ENCODE measurements at places on chromosomes 11 and 22.

GRCh38 chr11:125157953-125158680, 6.4 kb upstream of the PKNOX2 start:
- DNase-seq = no peak

GRCh38 chr11:126722006-126722736, 278.4 kb downstream of the KIRREL3 start:
- DNase-seq = no peak

DNA sequence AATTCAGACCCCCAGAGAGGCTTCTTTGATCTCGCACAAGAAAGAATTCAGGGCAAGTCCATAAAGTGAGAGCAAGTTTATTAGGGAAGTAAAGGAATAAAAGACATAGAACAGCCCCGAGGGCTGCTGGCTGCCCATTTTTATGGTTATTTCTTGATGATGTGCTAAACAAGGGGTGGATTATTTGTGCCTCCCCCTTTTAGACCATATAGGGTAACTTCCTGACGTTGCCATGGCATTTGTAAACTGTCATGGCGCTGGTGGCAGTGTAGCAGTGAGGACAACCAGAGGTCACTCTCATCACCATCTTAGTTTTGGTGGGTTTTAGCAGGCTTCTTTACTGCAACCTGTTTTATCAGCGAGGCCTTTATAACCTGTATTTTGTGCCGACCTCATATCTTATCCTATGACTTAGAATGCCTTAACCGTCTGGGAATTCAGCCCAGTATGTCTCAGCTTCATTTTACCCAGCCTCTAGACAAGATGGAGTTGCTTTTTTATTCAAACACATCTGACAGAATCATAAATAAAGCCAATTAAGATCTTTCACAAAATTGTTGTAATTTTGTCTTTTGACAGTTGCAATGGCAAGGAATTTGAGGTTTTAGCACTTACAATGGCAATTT, 7.6 kb downstream of the DDIAS start:
- DNase-seq = no peak

DNA sequence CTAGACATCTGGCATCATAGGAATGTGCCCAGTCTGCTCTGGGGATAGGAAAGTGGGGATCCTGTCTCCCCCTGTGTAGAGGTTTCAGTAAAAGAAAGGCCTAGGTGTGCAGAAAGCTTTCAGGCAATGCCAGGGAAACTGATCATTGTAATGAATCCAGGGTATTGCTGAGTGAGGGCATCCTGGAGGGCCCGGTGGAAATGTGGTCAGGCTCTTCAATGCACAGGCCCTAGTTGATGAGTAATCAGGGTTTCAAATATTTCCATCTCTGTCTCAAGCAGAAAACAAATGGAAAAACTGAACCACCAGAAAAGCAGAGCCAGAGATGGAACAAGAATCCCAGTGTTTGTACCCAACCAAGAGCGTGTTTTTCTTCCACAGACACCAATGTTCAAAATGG, 2.0 kb downstream of the CD3E start:
- DNase-seq = no peak

- peak; percentile 15 for DNase-seq
These were observed 171.9 kb downstream of the SHANK2 start for GRCh38 chr11:71080239-71081097.

DNA sequence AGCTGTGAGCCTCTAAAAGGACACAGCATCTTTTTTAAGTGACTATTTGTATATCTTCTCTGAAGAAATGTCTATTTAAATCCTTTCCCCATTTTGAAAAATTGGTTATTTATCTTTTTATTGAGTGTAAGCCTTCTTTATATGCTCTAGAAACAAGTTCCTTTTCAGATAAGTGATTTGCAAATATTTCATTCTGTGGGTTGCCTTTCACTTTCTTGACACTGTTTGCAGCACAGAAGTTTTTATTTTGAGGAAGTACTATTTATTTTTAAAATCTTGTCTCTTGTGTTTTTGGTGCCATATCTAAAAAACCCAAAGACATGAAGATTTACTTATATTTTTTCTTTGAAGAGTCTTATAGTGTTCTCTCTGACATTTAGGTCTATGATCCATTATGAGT, 40.1 kb upstream of the LYVE1 start:
- no peak for DNase-seq

DNA sequence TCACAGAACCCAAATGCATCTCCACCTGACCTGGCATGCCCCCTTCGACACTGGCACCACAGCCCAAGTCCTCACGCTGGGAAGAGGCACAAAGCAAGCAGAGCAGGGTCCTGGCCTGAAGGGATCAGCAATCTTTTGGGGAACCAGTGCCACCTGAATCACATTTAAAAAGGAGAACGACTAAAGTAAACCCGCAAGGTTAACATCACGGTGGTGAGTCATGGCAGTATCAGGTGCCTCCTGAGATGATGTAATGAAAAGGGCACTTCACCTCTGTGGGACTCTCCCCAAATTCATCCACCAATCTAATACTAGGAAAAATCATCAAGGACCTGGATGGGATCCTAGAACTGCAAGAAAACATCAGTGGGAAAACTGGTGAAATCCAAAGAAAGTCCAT, 44.9 kb downstream of the PACSIN2 start:
- no peak for DNase-seq

- DNase-seq = no peak
These were observed 129.7 kb downstream of the ST3GAL4 start for GRCh38 chr11:126485021-126485792.

GRCh38 chr11:64876835-64877341, 1.5 kb downstream of the EHD1 start:
- DNase-seq = no peak

GRCh38 chr11:102760344-102761035, 19.9 kb downstream of the MMP10 start:
- no peak for DNase-seq

- no peak for DNase-seq
These were observed 87.6 kb upstream of the PICALM start for GRCh38 chr11:86156397-86156955.

- no peak for DNase-seq
These were observed 251.7 kb upstream of the B3GAT1 start for GRCh38 chr11:134663506-134664313.

DNA sequence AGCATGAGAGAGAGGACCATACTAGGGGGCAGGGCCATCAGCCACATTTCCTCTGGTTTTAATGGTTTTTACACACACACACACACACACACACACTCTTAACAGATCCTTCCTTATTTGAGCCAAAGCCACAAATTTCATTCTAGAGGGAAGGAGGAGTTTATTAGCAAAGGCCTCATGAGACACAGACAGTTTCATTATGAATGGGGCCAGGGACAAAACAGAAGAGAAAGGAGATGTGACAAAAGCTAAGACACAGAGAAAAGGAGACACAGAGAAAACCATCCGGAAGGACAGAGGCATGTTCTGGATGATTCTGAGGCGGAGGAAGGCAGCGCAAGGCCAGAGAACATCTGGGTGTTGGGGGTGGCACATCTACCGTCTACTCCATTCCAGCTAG, 32.2 kb upstream of the ARFGAP3 start:
- DNase-seq = no peak

DNA sequence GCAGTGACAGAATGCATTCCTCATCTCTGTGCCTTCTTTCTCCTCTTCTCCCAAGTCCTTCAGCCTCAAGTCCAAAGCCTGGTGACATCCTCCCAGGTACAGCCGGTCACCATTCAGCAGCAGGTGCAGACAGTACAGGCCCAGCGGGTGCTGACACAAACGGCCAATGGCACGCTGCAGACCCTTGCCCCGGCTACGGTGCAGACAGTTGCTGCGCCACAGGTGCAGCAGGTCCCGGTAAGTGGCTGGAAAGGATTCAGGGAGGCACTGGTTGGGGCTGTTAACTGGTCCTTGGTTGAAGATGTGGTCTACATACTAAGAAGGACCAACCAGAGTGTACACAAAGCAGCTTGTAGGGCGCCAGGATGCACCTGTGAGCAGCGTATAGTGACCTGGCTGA, 35.7 kb downstream of the SREBF2 start:
- DNase-seq = no peak
